ENCODE measurements at places on chromosomes 4 and X. TPM values are rescaled to one million over a fixed set of nuclear protein-coding genes. Genes with fewer than 3 reads are reported as not detected.

DNA sequence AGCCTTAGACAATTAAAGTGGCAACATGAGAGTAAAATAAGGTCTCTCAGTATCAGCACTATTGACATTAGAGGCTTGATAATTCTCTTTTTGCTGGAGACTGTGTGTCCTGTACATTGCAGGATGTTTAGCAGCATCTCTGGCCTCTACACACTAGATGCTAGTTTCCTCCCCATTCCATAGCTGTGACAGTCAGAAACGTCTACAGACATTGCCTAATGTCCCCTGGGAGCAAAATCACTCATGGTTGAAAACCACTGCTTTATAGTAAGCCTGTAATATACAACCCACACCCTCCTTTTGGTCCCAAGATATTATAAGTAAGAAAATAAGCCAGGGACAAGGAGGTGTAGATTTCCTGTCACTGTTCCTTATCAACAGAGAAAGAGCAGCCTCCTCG is 166.0 kb downstream of the FRMPD4 start:
- DNase-seq = peak; percentile 30

DNA sequence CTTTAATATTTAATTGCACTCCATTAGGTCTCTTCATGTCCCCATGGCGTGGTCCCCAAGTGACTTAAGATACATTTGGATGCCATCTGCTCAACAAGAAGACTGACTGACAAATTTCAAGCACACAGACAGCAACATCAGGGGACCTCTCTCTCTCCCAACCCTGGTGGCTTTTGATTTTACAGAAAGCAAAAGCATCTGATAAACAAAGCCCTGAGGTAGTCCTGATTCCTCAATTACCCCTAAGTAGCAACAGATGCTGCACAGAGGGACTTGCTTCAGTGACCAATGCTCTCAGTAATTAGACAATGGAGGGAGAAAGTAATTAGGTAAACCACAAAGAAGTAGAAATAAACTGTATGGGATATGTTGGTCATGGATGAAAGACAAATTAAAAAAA is 426.4 kb downstream of the INPP4B start:
- no peak for DNase-seq

DNA sequence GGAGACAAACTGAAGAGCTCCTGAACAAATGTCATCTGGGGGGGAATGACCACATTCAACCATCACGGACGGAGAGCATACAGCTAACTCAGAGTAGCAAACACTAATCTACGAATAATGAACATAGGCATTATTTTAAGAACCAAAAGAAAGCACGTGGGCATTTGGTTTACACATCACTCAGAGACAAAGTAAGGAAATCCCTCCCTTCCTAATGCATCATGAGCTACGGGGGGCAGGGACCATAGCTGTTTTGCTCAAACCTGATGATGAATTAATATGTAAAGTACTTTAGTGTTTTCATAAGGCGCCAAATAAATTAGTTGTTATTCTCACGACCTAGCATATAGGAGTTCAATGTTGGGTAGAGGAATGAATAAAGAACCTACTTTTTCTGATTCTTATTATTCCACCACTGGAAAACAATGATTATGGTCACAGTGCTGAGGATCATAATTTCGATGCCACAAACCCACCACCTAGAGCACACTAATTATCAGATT is 11.7 kb upstream of the TMEM156 start:
- DNase-seq = peak; percentile 52

Gene GPR119
- not detected for polyA plus RNA-seq

DNA sequence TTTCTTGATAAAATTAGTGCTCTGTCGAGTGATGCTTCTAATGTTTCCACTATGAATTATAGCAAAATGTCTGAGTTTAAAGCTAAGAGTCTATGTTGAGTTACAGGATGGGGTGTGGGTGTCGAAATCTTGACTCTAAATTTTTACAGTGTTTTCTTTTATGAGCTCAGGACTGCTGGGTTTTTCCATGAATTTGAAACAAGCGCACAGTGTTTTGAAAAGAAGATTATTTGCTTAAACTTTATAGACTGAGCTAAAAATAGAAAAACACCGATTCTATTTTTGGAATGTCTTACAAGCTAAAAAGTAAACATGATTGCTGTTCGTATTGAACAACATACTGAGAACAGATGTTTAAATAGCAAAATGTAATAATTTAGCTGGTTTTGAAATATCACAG is 7.5 kb downstream of the PTTG2 start:
- DNase-seq = peak; percentile 29

Gene XK
- 0.03 TPM for polyA plus RNA-seq

DNA sequence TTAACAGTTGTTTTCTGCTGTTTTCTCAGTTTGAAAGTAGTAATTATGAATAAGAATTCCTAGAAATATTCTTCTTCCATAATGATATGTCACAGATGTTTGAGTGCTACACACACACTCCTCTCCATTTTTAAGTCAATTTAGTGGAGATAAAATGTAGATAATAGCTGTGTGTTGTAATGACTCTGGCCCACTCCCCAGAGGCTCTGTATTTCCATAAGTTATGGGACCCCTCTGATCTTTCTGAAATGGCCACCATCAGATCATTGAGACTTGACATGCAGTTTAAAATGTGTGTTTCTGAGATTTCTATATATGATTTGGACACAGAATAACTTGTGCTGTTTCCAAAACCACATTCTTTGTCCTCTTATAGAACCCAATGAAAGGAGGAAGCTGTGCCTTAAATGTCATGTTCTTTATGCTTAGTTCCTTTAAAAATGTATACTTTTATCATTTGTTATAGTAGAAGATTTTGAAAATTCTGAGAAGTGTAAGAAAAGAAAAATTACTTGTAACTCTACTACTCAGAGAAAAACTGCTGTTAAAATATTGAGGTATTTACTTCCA is 46.4 kb downstream of the GAB1 start:
- no peak for DNase-seq

- no peak for DNase-seq
These were observed 73.4 kb downstream of the FRMPD3 start for GRCh38 chrX:107522901-107523300.

DNA sequence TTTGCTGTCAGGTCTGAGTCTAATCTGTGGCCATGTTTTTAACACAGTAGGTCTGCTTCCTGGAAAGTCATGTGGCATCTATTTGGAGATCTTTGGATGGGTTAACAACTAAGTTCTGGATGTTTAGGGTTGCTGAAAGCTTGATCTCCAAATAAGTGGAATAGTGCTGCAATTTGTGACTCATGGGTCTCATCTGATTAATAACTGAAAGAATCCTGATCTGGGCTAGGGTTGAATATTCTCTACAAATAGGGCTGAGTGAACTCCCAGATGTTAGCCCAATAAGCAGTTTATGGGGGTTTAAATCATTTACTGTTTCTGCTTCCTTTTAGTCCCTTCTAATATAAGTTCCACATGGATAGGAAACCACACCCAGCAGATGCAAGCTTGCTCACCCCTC is 23.1 kb downstream of the CT47C1 start:
- DNase-seq = no peak
